ENCODE measurements at places on chromosomes 2 and 18. TPM values are rescaled to one million over a fixed set of nuclear protein-coding genes. Genes with fewer than 3 reads are reported as not detected.

NCKAP5 gene
- 7.6 TPM for polyA plus RNA-seq

PSMA8 gene
- polyA plus RNA-seq = not detected

PHOSPHO2 gene
- 12.6 TPM for polyA plus RNA-seq

DTNA gene
- polyA plus RNA-seq = 20.2 TPM

CXCR2 gene
- polyA plus RNA-seq = 0.15 TPM

SERPINB2 gene
- not detected for polyA plus RNA-seq

CELF4 gene
- 2.3 TPM for polyA plus RNA-seq

ARHGEF33 gene
- polyA plus RNA-seq = 2.0 TPM

VWC2L gene
- 0.07 TPM for polyA plus RNA-seq

CLEC4F gene
- 0.08 TPM for polyA plus RNA-seq

HSBP1L1 gene
- polyA plus RNA-seq = 19.3 TPM

- no peak for DNase-seq
Observed at GRCh38 chr2:9300214-9300613, 93.6 kb downstream of the ASAP2 start.

DNA sequence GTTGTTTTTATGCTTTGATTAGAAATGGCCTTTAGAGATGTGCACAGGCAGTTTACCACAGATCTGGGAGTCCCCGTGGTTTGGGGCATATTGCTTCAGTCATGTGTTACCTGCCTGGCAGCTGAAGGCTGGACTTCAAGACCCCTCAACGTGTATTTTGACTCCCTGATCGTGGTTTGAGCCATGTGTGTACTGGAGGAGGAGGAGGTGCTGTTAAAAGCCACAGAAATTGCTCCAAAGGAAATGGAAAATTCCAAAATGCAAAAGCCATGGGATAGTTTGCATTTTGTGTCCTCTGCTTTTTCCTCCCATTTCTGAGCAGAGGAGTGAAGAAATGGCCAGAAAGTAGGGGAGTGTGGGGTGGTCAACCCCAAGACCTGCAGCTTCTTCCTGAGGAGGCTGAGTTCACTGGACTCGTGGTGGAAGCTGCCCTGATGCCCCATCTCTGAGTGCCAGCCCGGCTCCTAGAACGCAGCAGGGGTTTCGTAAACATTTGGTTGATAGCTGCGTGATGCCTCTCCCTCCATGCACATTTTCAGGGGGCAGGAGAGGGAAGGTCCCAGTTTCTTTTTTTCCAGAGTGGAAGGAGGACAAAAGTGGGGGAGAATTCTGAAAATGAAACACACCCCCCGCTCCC lies 45.7 kb downstream of the ITGB1BP1 start:
- DNase-seq = no peak

DNA sequence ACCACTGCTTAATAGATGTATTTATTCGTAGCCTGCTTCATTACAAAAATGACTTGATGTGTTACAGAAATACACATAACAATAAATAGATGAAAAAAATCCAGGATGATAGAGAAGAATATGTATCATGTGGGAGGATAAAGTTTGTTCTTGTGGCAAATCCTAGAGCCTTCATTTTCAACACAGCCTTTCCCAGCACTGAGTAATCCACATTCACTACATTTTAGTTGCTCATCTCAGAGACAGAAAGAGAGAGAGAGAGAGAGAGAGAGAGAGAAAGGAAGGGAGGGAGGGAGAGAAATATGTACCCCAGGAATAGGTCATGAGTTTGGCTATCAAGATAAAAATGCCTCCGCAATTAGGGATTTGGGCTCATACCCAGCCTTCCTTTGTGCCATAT lies 144.3 kb downstream of the RBMS1 start:
- DNase-seq = no peak

- DNase-seq = no peak
Observed at GRCh38 chr2:69518841-69519240, 81.6 kb upstream of the NFU1 start.

GRCh38 chr2:69453475-69454129 lies 16.4 kb upstream of the NFU1 start:
- no peak for DNase-seq

GRCh38 chr2:134410831-134411231 lies 157.0 kb downstream of the MGAT5 start:
- no peak for DNase-seq

GRCh38 chr2:70922235-70923234 lies 13.2 kb upstream of the ATP6V1B1 start:
- DNase-seq = no peak

- DNase-seq = no peak
Observed at GRCh38 chr2:177235855-177236437, 23.4 kb downstream of the HNRNPA3 start.

DNA sequence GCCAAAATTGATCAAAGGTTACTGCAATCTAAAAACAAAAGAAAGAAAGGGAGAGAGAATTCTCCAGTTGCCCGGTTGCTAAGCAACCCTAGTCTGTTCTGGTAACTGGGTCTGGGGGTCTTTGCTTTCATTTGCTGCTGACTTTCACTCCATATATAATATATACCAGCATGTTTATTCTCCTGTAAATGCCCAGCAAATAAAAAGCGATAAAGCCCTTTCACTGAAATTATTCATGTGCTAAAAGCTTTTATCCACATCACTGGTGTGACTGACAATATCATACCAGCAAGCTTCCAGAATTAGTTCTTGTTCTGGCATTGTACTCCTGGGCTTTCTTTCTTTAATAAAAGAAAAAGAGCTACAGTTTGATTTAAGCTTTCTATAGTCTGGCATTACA lies 75.5 kb upstream of the ST8SIA3 start:
- DNase-seq = no peak

DNA sequence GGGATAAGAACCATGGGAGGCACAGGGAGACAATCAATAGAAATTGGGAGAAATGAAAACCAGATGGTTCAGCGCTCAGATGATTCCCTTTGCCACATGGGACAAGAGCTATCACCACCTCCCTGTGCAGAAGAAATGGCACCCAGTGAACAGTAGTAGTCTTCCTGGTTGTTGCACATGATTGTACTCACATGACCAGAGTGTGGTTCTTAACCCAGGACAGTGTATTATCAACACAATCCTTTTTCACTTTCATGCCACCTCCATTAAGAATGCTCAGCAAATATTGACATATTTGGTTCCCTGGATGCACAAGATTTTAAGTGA lies 149.0 kb upstream of the SH3BP4 start:
- no peak for DNase-seq

- DNase-seq = no peak
Observed at GRCh38 chr2:82320296-82320695, 2015.7 kb upstream of the LRRTM1 start.

- DNase-seq = no peak
Observed at GRCh38 chr2:10847008-10847407, 34.4 kb upstream of the PDIA6 start.

DNA sequence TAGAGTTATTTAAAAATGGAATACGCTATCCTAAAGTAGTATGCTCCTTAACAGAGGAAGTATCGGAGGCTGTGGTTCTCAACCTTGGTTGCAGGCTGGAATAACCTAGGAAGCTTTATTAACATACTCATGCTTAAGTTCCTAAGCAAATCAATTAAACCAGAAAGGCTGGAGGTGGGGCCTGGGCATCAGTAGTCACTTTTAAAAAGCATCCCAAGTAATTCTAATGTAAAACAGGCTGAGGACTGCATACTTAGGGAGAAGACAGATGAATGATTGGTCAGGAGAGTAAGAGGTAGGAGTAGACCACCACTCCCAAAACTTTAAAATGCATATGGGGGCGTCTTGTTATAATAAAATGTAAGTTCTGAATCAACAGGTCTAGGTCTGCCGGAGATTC lies 15.3 kb downstream of the ACAA2 start:
- DNase-seq = no peak

DNA sequence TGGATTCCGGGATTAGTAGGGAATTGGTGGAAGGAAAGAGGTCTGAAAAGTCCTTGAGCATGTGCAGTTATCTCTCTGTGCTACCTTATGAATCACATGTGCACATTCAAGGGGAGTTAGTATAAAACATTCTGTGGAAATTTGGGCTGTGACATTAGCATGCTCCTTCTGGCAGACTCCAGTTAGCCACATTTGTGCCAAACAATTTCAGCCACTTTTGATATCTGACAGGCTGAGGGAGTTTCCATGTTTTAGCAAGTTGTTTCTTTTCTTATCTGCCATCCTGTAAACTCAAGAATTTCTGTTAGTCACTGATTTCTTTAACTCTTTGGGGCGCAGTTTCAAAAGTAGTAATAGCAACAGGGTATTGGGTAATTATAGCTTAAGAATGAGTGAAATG lies 28.3 kb upstream of the GYPC start:
- no peak for DNase-seq

GRCh38 chr18:78073275-78073674 lies 823.6 kb downstream of the GALR1 start:
- no peak for DNase-seq

DNA sequence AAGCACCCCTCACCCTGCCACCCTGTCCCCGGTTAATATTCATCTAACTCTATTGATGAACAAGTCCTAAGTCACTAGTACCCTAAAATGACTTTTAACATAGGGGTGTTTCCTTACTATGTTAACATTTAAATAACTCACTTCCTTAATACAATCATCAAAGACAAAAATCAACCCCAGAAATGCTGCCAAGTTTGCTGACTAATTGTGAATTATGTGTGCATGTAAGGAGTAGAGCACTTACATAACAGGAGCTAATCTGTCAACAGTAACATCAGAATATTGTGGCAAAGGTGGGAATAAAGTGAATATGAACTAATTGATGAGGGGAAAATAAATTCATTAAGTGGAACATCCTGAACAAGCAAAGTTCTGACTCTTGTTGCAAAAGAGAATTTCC lies 81.4 kb upstream of the ERBB4 start:
- DNase-seq = no peak

DNA sequence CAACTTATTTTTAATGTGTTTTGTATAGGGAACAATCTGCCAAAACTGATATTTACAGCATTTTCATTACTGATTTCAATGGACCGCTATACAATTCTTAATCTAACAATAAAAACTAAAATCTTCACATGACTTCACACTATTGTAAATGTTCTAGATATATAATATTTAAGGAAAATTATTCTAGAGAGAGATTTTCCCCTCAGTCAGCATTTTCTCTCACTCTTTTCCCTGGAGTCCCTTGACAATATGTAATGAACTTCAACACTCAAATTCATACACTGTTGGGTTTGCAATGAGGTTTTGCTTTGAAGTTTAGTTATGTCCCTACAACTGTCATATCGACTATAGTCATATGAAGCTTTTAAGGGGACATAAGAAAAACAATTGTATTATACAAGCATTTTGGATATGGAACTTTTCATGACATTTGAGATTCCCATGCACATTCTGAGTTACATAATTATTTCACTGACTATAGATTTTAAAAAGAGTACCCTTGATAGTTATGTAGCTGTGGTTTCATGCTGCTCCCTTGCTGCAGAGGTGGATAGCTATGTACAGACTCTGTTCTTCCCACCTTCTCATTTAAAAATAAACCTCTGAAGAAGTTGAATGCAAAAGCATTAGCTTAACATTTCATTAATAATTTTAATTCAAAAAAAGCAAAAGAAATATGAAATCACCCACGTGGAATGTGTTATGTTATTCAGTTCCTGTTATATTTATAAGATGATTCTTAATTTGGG lies 338.5 kb downstream of the AKAIN1 start:
- DNase-seq = no peak

DNA sequence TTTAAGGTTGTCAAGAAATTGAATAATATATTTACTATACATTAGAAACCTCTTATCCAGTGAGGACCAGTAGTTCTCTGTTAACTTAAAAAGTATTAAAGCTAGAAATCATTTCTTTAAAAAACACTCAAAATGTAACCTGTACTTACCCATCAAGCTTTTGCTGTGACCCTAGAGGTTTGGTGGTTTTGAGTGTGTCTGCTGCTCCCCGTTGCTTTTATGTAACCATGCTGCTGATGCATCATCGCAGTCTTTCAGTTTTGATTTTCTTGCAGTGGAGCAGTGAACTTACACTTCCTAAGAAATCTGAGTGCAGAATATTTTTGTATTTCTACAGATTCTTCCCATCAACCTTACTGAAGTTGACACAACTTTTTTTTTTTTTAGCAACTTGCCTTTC lies 34.2 kb downstream of the MRPS9 start:
- DNase-seq = no peak

GRCh38 chr2:197993363-197993762 lies 189.0 kb downstream of the PLCL1 start:
- no peak for DNase-seq
